Progenitor cell of endocrine pancreas (in vitro differentiated cells): ENCODE measurements at places on chromosomes 4 and X.

DNA sequence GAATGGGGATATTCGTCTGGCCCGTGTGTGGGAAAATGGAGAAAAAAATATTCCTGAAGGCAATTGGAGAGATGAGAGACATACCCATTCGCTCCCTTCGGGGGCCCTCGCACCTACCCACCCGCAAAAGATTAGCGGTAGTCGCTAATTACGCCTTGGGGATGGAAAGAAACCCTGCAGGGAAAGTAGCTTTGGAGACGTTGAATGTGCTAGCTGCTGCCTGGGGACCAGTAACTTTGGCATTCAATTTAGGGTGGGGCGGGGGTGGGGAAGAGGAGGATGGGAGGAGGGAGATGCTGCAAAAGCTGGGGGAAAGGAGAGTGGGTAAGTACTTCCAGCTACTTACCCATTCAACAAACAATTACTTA is 407 bp upstream of the ZC4H2 start:
- DNase-seq = no peak

DNA sequence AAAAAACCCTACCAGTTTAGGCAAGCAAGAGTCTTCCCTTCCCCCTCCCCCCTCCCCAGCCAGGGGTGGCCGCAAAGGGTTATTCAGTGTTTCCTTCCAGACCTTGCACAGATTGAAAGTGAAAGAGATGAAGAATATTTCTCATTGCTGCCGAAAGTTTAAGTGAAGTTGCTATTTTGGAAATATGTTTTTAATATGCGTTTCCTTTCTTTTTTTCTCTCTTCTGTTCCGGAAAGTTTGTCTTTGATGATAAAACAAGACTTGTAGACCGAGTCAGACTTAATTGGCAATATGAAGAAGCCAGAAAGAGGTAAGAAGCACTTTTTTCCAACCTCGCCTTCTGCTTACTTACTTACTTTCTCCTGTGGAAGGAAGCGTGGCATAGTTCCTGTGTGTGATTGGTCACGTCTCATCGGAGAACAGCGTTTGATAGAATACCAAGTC is 58.5 kb upstream of the CLCN4 start:
- DNase-seq = no peak

GRCh38 chrX:8846266-8846665 is 45.1 kb upstream of the FAM9A start:
- no peak for DNase-seq

DNA sequence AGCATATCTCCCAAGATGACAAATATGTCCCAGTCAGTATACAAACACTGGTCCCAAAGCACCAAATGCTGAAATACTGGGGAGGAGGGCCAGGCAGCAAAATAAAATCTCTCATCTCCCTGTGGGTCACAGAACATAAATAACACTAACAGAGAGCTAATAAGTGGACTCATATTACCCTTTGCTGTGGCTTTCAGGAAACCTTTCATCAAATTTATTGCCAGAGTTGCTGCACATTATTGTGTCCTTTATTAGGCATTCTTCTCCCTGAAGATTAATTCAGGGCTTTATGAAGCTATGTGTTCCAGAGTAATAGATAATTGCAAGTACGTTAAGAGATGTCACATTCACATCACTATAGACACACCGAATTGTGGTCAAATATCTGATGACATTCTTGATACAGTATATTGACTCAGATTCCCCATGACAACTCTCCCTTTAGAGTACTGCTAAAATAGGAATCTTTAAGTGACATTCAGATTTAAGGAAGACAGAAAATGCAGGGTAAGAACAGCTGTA is 124.1 kb upstream of the PRR32 start:
- no peak for DNase-seq

GRCh38 chrX:153888344-153888743 is 2.4 kb upstream of the L1CAM start:
- no peak for DNase-seq
